SK-MEL-5 (cell line): ENCODE measurements at places on chromosomes 4 and X. TPM values are rescaled to one million over a fixed set of nuclear protein-coding genes. Genes with fewer than 3 reads are reported as not detected.

The APBB2 gene
- 10.9 and 15.5 TPM in 2 replicates for total RNA-seq

The FREM3 gene
- not detected in 2 replicates for total RNA-seq

The PCYT1B gene
- 1.1 and 1.6 TPM in 2 replicates for total RNA-seq

The BMPR1B gene
- total RNA-seq = 9.5 and 10.1 TPM in 2 replicates

The INTU gene
- 2.8 and 3.2 TPM in 2 replicates for total RNA-seq

The ADH1C gene
- total RNA-seq = not detected in 2 replicates

The GPRIN3 gene
- 3.8 and 5.1 TPM in 2 replicates for total RNA-seq

The SMR3B gene
- total RNA-seq = not detected in 2 replicates

The EREG gene
- not detected in 2 replicates for total RNA-seq

The SPON2 gene
- total RNA-seq = 0.80 and 1.1 TPM in 2 replicates

The MFAP3L gene
- 32.0 and 32.1 TPM in 2 replicates for total RNA-seq

The PYURF gene
- 142 and 153 TPM in 2 replicates for total RNA-seq

The IL13RA2 gene
- total RNA-seq = 206 and 223 TPM in 2 replicates

The JAKMIP1 gene
- total RNA-seq = not detected in 2 replicates

The SYTL4 gene
- 1.3 and 1.6 TPM in 2 replicates for total RNA-seq

The PCDH7 gene
- total RNA-seq = 36.8 and 40.5 TPM in 2 replicates

The NAP1L3 gene
- total RNA-seq = 1.7 and 1.9 TPM in 2 replicates

The PLK4 gene
- total RNA-seq = 11.1 and 13.7 TPM in 2 replicates

The L1CAM gene
- total RNA-seq = 58.4 and 78.9 TPM in 2 replicates

The GABRA4 gene
- total RNA-seq = not detected in 2 replicates

The NLRP2B gene
- total RNA-seq = not detected in 2 replicates

The DUX4 gene
- total RNA-seq = not detected in 2 replicates

The FAM9B gene
- 0.11 and 0.13 TPM in 2 replicates for total RNA-seq

The LUZP4 gene
- total RNA-seq = 19.1 and 22.2 TPM in 2 replicates

The UGT2B17 gene
- total RNA-seq = not detected in 2 replicates

The VGLL1 gene
- not detected in 2 replicates for total RNA-seq

The LNX1 gene
- 0.05 and 0.13 TPM in 2 replicates for total RNA-seq

The CD40LG gene
- total RNA-seq = not detected in 2 replicates

The C1QTNF7 gene
- total RNA-seq = not detected in 2 replicates

The SUPT20HL2 gene
- total RNA-seq = not detected in 2 replicates

The PABPC1L2B gene
- total RNA-seq = not detected in 2 replicates

The ANKRD50 gene
- total RNA-seq = 11.5 and 13.0 TPM in 2 replicates

The TMEM31 gene
- not detected in 2 replicates for total RNA-seq

The MAGEA12 gene
- 133 and 153 TPM in 2 replicates for total RNA-seq

The FAM184B gene
- not detected in 2 replicates for total RNA-seq

The GDPD2 gene
- total RNA-seq = not detected in 2 replicates
